Globus pallidus (tissue), 1 donor: ENCODE measurements at places on chromosomes 13 and 19.

- DNase-seq, result no peak
Observed at GRCh38 chr13:58633226-58633625, 1001.7 kb downstream of the PCDH17 start.

DNA sequence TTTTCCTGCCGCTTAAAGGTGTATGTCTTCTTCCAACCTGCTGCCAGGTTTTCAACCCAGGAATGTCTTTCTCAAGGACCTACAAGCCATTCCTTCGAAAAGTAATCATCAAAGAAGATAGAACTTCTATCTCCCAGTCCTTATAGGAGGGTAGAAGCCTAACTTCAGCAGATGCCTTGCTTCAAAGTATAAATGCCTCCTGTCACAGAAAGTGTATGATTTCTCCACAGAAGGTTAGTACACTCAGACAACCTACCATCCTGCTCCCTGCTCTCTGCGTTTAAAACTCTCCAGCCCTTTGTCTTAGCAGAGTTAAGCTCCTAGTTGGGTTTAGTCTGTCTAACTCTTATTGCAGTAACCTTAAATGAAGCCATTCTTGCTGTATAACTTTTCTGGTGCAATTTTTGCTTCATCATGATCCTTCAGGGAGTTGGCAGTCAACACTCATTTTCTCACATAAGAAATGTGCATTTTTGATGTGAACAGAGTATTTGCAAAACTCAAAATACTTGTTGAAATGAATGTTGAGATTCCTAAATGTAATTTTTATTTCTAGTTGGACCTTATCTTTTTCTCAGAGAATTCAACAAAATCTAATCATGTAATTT lies 737.5 kb downstream of the LIG4 start:
- no peak for DNase-seq

DNA sequence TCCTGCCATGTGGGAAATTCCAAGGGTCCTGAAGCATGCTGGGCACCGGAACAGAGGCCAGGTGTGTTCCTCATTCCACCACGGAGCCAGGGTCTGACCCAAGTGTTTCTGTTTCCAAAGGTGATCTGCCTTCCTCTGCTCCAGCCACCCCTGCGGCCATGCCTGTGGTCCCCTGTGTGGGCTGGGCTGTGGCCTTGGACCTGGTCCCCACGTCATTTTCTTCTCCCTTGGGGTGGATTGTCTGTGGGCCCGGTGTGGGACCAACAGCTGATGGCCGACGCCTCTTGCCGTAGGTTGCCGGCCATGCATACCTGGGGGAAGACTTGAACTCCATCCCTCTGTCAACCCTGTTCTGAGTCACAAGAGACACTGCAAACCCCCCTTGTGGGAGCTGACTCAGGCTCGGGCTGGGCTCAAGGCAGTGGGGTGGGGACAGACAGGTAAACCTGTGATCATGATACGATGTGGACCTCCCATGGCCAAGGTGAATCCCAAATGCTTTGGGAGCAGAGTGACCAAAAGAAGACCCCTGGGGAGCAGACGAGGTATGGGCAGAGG lies 35.0 kb downstream of the ATP11A start:
- DNase-seq, result no peak

DNA sequence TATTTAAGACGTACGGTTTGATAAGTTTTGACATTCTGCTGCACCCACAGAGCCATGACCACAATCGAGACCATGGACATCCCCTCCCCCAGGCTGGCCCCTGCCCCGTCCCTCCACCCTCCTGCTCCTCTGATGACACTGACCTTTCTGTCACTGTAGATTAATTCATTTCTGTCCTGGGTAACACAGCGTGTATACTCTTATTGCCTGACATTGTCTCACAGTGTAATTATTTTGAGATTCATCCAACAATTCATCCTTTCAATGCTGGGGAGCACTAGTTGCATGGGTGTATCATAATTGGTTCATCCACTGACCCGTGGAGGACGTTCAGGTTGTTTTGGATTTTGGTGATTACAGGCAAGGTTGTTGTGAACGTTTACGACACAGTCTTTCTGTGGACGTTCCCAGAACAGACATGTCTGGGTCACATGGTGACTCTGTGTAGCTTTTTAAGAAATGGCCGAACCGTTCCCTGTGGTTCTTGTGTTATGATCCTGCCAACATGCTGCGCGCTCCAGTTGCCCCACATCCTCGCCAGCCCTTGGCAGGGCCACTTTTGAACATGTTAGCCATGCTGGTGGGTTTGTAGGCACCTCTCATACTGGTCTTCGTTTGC lies 41.9 kb downstream of the C13orf46 start:
- DNase-seq, result no peak

DNA sequence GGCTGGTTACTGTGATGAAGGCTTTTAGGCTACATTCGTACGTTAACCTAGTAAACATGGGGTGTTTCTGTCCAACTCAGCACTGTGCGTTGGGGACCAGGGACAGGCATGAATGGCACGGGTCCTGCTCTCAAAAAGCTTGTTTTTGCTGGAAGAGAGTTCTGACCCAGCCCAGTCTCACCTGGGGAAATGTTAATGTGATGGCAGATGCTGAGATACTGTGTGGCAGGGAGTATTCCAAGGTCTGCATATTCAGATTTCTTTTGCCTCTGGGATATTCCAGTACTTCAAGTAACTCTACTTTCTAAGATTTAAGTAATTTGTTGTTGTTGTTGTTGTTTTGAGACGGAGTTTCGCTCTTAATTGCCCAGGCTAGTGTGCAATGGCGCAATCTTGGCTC lies 13.7 kb downstream of the CUL4A start:
- no peak for DNase-seq

GRCh38 chr13:101049166-101049850 lies 367.0 kb downstream of the NALCN start:
- DNase-seq, result no peak

GRCh38 chr19:35315883-35316282 lies 13.1 kb upstream of the CD22 start:
- no peak for DNase-seq

- DNase-seq, result peak; percentile 19
Observed at GRCh38 chr19:36140304-36141038, 605 bp downstream of the CAPNS1 start.

DNA sequence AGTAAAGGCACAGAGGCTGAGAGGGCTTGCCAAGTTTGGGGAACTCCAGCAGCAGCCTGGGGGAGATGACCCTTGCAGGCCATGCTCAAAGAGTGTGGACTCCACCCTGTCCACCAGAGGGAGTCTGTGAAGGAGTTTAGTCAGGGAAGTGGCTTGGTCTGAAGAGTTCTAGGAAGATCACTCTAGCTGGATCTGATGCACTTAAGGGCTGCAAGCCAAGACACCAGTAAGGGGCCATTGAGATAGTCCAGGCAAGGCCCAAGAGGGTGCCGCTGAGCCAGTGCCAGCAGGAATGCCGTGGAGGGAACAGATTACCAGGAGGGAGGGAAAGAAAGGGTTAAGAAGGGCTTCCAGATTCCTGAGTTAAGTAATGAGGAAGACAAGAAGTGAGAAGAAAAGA lies 68.7 kb downstream of the ZAR1L start:
- peak; percentile 23 for DNase-seq

DNA sequence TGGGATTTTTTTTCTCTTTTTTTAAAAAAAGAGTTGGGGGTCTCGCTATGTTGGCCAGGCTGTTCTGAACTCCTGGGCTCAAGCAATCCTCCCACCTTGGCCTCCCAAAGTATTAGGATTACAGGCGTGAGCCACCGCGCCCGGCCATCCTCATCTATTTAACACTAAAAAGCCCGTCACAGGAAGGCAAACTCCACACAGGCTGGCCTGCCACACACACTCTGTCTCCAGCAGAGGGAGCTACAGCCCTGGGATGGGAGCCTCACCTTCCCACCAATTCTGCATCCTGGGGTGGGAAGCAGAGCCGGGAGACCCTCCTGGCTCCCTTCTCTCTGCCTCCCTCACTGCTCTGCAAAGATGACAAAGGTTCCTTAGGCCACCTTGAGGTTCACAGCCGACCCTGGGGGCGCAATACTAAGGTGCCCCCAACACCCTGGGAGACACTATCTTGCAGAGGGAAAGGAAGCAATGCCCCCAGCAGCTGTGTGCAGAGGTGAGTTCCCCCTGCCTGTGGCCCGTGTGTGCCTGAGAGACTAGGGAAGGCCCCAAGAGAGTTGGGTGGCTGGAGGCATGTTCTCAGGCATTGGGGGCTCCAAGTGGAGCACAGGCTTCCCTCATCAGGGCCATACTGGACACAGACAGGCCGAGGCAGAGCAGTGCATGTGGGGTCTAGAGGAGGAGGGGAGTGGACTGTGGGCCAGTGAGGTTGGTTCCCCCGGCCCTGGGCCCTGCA lies 27.4 kb upstream of the TIMM44 start:
- no peak for DNase-seq

- peak; percentile 78 for DNase-seq
Observed at GRCh38 chr19:11355160-11356073, at the start of gene PLPPR2. Gene PLPPR2 (plus strand): TSS chr19:11355432. CDS start chr19:11357674, 2,242 bp downstream.

DNA sequence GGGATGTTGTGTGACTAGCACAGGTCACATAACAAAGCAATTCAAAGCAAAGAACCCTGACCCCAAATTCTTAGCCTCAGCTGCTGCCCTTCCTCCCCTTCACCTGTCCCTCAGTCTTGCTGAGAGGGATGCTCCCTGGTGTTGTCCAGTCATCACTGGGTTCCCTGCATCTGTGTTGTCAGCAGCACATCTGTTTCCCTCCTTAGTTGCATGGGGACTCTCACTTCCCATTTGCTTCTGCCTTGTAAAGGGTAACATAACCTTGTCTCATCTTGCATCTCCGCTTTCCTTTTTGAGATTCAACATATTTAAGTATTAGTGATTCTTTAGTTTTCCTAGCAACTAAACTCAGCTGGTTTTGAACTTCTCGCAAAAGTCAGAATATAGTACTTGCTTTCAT lies 54.0 kb downstream of the SPATA13 start:
- no peak for DNase-seq

DNA sequence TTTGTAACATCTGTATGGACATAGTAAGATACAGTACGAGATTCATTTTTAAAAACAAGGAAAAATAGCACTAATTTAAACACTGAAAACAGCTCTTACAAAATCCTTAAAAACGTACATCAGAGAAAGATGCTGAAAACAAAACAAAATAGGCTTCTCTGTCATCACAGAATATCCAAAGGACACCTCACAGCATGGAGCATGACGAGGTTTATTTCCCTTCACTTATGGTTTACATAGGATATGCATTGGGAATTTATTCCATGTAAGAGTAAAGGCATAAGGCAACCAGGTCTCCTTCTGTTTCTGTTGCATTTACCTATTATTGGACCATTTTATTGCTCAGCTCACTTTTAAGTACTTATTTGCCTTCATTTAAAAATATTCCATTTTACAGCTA lies 3.0 kb downstream of the KCTD12 start:
- no peak for DNase-seq

- no peak for DNase-seq
Observed at GRCh38 chr19:8615813-8616596, 5.5 kb upstream of the ADAMTS10 start.

- no peak for DNase-seq
Observed at GRCh38 chr19:18637673-18638630, 1.1 kb downstream of the KLHL26 start.

GRCh38 chr13:23391752-23392151 lies 41.8 kb downstream of the SACS start:
- no peak for DNase-seq

DNA sequence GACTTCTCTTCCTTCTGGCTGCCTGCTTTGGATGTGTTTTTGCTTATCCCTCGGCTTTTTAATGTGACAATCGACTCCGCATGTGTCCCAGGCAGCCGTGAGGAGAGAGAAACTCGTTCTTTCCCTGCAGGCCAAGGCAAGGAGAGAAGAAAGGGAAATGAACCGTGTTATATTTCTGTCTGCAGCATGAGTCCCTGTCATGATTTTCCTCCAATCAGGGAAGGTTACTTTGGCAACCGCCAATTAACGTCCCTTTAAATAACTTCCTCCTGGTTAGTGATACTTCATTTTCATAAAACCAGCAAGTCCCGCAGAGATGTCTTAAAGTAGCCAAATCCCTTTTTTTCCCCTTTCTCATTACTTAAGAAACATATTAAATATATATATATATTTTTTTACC lies 42.6 kb downstream of the RFC3 start:
- no peak for DNase-seq

DNA sequence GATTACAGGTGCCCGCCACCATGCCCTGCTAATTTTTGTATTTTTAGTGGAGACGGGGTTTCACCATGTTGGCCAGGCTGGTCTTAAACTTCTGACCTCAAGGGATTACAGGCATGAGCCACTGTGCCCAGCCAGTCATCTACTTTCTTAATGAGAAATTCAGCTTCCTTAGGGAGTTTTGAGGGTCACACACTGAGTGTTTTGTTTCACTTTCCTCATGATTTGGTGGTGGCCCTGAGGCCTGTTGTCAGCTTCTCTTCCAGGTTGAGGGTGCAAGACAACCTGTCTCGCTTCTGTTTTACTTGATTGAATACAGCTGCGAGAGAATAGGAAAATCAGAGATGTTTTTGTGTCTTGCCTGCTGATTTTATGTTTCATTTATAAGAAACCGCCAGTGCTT lies 9.9 kb downstream of the FRY start:
- DNase-seq, result no peak

GRCh38 chr19:44796701-44797115 lies 12.2 kb upstream of the BCAM start:
- DNase-seq, result no peak

DNA sequence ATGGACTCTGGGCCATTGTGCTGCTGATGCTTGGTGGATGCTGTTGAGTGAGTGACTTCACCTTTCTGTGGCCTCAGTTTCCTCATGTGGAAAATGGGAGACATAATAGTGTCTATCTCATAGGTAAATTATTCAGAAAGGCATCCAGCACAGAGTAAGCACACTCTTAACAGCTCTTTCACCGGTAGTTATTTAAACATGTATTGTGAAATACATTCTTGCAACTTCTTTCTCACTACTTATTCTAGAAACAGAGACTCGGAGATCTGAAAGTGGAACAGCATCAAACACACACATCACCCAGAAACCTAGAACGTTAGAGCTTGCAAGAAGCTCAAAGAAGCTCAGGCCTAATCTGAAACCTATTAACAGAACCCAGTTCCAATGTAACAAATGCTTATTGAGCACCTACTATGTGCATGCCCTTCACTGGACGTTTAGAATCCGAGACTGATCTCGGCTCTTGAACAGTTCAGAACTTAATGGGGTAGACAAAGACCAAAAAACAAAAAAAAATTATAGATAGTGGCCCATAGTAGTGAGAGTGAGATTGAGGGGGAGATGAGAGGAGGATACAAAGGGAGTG lies 4.1 kb downstream of the ZSWIM9 start:
- no peak for DNase-seq

DNA sequence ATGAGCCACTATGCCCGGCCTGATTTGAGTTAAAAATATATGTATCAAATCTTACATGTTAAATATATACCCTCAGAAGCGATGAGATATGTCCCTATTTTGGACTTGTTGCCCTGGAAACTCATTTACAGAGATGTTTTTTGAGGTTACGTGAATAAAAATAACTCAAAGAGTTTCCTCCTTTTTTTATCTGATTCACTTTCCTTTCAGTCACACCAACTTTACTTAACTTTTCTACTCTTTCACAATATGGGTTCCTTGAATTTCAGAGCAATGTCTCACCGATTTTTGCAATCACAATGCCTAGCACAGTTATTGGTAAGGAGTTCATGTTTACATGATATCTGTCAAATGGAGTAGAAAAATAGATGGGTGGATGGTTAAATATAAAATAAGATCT lies 2.3 kb downstream of the OR7C2 start:
- DNase-seq, result no peak

- no peak for DNase-seq
Observed at GRCh38 chr19:2485428-2485827, 9.5 kb downstream of the GADD45B start.
